CD8-positive, alpha-beta memory T cell (primary cell): ENCODE measurements at places on chromosomes 5 and 9.

DNA sequence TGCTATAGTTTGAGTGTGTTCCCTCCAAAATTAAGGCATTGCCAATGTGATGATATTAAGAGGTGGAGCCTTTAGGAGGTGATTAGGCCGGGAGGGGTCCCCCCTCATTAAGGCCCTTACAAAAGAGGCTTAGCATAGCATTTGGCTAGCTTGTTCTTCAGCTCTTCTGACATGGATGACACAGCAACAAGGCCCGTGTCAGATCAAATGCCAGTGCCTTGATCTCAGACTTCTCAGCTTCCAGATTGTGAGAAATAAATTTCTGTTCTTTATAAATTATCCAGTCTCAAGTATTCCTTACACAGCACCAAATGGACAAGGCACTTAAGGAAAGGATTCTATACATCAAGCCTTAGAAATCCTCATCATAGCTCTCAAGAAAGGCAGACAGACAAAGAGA is 31.8 kb downstream of the SLC38A9 start:
- no peak for DNase-seq

DNA sequence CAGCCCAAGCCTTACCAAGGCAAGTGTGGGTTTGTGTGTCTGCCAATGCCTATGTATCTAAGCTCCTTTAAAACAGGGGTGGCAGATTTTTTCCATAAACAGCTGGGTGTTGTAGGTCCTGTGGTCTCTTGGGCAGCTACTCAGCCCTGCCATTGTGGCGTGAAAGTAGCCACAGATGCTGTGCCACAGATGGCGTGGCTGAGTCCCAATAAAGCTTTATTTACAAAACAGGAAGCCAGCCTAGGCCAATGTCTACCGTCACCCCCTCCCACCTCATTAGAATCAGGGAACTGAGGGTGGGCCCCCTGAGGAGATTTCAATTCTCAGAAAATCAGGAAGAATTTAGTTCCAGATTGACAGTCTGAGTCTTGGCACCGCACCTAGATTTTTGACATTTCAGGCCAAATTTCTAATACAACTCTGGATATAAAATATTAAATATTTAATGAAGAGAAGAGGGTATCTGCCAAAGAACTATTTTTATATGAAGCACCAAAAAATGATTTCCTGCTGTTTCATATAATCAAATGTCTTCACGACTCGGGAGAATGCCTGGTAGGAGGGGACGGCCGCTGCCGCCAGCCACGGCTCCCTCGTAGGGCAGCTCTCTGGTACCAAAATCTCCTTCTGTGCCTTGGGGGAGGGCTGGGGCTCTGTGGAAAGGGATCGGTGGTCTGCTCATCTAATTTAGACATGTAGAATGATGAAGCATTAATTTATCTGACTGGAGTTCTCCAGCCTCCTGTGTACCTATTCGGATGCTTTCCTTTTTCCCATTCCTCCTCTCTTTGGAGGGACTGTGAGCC is 420.9 kb downstream of the IRX2 start:
- no peak for DNase-seq

DNA sequence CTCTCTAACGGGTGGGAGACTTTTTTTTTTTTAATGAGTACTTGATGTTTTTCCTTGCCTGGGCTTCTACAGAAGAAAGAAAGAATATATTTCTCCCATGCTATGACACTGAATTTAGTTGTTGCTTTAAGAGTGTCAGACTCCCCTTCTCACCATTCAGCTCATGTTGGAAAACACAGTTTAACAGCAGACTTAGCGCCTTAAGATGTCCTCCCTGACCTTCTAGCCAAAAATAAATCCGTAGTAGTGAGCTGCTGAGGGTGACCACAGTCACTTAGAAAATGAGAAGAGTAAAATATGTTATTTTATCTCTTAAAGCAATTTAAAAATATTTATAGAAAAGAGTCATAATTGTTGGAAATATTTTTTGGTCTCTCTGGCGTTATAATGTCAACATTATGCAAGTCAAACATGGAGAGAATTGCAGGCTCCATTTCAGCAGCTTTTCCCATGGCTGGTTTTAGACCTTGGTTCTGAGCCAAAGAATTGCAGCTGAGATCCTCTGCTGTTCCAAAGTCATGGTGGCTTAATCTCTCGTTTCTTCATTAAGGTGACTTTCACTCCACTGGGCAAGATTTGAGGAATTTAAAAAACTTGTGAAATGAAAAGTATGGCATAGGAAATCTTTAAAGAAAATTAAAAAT is 143.5 kb downstream of the GHR start:
- DNase-seq, result no peak

DNA sequence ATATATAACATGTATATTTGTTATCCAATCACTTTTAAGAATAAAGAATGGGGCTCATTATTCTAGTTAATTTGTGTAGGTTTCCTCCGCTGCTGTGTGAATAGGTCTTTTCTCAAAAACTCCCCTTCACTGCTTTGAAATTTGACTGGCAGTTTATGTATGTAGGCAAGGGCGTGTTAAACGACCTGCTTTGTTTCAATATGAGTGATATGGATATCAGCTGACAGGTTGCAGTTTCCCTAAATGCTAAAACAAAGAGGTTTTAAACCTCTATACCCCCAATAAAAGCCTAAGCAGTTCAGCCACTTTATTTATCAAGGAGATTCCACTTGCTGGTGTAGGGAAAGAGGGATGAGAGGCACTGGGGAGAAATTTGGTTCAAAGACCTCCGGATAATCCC is 159.6 kb downstream of the TMEM167A start:
- DNase-seq, result no peak

GRCh38 chr5:149956685-149957084 is 3.9 kb upstream of the SLC26A2 start:
- DNase-seq, result no peak

- DNase-seq, result no peak
Observed at GRCh38 chr5:150166650-150167511, at the start of gene CDX1. Gene CDX1 (plus strand): TSS chr5:150166778. CDS start chr5:150166877, 99 bp downstream.

DNA sequence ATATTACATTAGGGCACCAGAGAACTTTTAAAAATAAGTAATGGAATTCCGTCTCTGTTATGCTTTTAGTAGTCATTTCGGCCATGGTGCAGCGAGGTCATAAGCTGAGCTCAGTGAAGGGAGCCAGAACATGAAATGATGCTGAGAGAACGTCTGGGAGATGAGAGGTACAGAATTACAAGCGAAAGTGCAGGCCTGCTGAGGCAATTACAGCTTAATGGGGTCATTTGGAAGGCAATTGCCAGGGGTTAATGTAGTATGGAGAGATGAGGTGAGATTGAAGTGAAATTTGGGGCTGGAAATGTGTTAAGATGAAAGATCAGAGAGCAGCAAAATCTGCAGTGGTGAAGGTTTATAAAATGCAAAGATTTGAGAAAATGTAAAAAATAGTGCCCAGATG is 96.5 kb downstream of the PBX3 start:
- DNase-seq, result no peak

DNA sequence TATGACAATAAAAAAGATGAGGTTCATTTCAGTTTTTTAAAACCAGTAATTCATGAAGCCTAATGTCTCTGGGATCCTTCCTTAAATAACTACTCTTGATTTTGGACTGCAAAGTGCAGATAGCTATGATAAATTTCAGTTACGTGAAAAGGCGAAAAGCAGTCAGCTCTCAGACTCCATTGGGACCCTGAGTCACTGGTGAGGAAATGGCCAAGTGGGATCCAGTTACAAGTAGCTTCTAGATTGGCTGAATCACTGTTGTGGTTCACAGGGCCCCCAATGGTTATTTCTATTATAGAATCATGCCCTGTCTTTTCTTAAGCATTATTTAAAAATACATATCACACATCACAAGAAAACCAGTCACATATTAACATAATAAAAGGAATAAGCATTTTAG is 31.1 kb upstream of the PPP3R2 start:
- DNase-seq, result no peak

DNA sequence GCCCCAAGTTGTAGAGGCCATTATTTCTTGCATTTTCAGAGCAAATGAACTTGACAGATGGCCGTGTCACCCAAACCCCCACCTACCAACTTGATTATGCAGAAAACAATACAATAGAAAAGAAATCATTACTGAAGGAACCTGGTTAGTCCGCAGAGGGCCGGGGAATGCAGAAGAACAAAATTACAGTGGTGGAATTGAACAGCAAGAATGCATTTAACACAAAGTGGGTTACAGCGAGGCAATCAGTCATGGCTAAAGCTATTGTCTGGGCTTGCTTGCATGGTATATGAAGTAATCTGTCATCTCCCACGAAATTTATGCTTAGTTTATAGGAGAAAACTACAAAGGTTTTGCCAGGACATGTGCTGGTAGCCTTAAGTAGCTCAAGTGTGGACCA is 238.3 kb upstream of the IRX1 start:
- DNase-seq, result no peak

DNA sequence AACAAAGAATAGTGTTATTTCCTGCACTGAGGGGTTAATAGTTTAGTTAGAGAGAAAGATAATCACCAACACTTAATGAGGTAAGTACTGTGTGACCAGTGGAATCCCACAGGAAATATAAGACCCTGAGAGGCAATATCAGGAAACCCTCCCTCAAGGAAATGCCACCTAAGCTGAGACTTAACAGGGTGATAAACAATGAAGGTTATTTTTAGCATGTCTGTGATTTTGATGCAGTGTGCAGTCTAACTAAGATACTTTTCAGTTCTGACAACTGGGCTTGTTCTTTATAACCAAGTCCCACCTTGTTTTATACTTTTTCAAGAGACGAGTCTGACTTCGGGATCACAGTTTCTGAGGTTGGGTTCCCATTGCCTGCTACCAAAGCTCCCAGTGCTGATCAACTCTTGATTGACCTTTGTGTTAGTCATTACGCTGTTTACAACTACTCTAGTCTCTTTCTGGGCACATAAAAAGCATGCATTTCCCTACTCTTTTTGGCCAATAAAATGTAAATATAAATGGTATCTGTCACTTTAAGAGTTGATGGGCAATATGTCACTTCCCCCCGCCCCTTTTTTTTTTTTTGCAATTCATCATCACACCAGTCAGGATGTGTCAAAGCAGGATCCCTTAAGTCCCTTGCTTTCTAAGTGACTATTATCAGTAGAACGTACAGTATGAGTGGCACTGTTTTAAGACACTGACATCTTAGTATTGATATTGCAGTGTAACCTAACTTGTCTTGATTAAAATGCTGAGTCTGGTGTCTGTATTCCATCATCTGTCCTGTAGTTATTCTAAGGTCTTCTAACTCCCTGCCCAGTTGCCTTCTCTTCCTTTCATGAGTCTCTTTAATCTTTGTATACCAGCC is 31.4 kb downstream of the C6 start:
- DNase-seq, result no peak

GRCh38 chr9:16884373-16884772 is 13.9 kb upstream of the BNC2 start:
- no peak for DNase-seq

DNA sequence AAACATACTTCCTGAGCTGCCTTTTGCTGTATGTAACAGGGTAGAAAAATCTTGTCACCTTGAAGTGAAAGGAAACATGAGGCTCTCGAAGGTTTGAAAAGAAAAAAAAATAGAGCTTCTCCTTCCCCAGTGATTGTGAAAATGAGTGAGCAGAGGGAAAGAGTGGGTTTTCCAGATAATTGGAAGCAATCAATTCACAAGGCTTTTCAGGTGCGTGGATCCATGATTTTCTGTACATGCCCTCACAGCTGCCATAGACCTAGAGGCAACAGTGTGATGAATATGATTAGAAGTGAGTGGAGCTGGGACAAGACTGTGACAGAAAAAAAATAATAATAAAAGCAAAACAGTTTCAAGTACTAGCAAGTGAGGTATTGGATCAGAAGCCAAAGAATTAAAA is 1422.5 kb upstream of the CDH6 start:
- DNase-seq, result no peak

DNA sequence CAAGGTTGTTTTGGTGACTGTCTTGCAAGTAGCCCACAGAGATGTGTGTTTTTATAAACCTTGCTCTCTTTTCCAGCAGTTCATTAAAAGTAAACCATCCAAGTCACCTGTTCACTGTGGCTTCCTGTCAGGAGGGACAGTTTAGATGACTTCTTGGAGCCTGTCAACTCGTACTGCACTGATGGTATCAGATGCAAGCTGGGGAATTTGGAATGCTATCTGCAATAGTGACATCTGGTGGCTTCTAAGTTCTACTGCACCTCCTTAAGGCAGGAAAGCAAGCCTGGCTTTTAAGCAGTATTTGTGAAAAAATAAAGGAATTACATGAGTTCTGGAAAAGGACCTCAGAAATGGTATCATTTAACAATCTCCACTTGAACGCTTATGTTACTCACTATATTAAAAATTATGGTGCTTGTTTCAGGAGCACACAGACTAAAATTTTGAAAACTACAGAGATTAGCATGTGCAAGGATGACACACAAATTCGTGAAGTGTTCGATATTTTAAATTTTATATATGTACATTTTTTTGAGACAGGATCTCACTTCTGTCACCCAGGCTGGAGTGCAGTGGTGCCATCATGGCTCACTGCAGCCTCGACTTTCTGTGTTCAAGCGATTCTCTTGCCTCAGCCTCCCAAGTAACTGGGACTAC is 164.0 kb downstream of the TTC39B start:
- peak; percentile 2 for DNase-seq

DNA sequence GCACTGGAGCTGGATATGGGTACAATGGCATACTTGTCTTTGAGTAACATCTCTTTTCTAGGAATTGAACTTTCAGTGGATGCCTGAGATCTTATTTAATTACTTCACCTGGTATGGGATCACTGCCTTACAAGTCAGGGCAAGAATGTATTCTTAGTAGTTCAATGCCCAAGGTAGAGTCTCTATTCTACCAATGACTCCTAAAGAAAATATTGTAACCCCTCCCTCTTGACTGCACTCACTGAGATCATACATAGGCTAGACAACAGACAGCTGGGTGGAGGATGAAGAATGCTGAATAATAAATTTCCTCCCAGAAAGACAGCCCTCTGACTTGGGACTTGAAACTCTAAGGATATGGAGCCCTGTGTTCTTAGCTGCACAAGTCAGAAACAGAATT is 1216.3 kb upstream of the ACO1 start:
- DNase-seq, result no peak

DNA sequence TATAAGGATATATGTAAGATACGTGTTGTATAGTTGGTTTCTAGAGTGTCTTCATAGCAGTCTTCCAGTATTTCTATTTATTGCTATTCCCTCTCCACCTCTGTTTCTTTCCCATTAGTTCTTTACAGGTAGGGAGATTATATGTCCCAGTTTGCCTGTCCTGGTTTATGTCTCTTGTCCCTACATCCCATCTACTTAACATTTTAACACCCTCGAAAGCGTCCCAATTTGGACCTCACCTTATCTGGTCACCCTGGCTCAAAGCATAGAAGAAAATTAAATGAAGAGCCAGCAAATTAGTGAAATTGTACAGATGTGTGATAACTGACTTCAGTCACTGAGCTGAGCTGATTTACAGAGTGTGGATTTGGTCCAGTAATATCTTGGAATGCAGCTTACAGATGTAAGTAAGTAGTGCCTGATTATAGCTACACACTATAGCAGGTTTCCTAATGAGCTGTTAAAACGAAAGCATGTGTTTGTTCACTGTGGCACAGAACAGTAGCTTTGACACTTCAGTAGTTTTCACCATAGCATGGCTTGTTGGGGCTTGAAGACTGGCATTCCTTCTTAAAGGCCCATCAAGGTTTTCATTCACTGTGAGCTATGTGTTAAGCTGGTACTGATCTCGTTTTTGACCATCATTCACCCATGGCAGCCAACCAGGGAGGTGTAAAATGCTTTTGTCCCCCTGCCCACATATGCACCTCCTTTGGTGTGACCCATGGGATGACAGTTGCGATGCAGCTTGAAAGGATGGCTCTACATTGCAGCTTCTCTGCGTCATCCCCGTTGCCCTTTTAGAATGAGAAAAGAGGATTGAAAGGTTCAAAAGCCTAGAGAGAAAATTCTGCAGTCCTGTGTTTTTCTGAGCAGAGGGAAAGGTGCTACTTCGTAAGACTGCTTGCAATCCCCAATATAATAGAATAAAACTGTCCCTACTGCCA is 192.1 kb upstream of the DMRT1 start:
- no peak for DNase-seq

GRCh38 chr5:38757451-38758245 is 88.2 kb upstream of the OSMR start:
- no peak for DNase-seq
